Stimulated activated CD8-positive, alpha-beta memory T cell treated with anti-CD3 and anti-CD28 coated beads, Interleukin-15, amount 100 ng/mL, for 48 hours (primary cell): ENCODE measurements at places on chromosomes 3 and 15.

DNA sequence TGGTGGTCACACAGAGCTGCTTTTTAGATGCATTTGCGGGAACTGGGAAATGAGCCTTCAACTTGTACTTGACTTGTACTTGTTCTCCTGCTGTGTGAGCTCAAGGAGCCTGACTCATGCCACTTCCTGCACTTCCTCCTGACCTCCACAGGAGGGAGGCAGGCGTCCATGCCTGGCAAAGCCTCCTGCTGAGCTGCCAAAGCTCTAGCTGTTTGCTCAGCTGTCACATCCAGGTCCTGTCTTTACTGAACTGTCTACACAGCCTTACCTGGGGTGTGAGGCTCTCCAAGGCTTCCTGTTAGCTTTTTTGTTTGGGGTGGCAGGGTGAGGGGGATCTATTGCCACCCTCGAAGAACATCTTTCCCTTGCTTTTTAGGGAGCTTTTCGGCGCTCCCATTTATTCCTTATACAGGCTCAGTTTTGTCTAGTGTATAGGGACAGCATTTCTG is 6.4 kb downstream of the THPO start:
- peak; percentile 39 for DNase-seq

DNA sequence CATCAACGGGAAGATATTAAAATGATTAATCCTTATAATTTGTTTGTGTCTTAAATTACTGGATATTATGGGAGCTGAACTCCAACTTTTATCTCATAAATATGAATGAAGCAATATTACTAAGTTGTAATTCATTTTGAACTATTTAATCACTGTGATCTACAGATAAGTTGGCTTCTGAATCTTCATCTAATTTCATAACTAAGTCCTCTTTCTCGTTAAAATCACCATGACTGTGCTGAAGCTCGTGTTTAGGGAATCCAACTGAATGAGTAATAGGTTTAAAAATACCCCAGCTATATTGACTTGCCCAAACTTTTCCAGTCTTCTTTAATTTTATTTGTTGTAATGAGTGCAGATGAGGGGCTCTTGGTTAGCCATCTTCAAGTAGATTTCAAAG is 14.1 kb downstream of the MDFIC2 start:
- no peak for DNase-seq

GRCh38 chr3:65401359-65402305 is 637.1 kb downstream of the MAGI1 start:
- no peak for DNase-seq

GRCh38 chr15:91609966-91610365 is 243.5 kb upstream of the SLCO3A1 start:
- DNase-seq: no peak

GRCh38 chr15:75037685-75038084 is 14.3 kb downstream of the PPCDC start:
- no peak for DNase-seq

DNA sequence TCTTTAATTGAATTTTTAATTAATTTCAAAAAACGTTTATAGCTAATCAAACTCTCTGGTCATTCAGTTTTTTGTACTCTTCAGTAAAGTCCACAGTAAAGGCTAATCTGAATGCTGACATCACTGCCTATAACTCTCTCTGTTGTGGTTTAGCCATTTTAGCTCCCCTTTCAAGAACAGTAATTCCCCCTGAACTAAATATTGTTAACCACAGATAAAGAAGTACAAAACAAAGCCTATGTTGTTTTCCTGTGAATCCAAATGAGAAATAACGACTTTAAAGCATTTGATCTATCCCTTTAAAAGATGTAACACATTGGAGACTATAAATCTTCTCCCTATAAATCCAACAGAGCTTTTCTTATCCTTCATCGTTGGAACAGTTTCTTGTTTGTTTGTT is 94.2 kb downstream of the ZBTB20 start:
- no peak for DNase-seq

GRCh38 chr3:141253326-141253725 is 21.7 kb downstream of the PXYLP1 start:
- DNase-seq: no peak

- DNase-seq: no peak
These were observed 238.3 kb upstream of the PLSCR5 start for GRCh38 chr3:146843476-146843875.

GRCh38 chr3:72093270-72093991 is 308.5 kb upstream of the PROK2 start:
- DNase-seq: no peak

DNA sequence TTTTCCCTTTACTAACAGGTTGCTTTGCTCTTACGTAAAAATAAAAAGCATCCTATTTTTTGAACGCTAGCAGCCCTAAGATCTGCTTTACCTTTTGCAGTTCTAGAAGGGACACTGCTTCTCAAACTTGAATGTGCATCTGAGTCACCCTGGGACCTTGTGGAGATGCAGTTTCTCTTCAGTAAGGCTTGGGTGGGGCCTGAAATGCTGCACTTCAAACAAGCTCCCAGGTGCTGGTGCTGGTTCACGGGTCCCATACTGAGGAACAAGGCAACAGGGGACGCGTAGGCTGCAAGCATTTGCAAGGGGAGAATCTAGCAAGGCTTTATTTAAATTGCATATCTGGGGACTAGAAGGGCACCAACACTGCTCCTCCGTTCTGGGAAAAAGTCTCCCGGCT is 30.0 kb downstream of the MB21D2 start:
- DNase-seq: no peak

GRCh38 chr3:113409676-113410075 is 31.6 kb downstream of the CFAP44 start:
- DNase-seq: no peak

GRCh38 chr15:101010781-101011180 is 91.6 kb downstream of the LRRK1 start:
- no peak for DNase-seq

GRCh38 chr15:98981851-98982722 is 25.5 kb downstream of the PGPEP1L start:
- DNase-seq: no peak

- DNase-seq: no peak
These were observed 20.4 kb downstream of the STARD5 start for GRCh38 chr15:81303244-81304225.

- no peak for DNase-seq
These were observed 117.1 kb downstream of the THSD4 start for GRCh38 chr15:71232411-71232810.

- no peak for DNase-seq
These were observed 354.5 kb upstream of the TPRG1 start for GRCh38 chr3:188817103-188817934.

DNA sequence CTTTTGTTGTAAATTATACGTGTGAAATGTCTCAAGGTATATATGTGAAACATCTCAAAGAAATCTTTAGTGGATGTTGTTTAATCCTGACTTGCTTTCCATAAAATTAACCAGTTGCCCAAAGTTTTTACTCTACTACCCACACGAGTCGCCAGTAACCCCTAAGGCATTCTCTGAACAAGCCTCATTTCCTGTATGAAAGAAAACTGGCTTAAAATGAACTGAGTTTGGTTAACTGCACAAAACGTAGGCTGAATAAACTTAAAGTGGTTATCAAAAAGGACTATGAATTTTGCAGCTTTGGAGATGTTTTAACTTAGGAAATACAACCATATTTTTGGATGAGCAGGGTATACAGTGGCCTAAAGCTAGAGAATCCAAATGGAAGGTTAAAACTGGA is 2.7 kb upstream of the APPL1 start:
- no peak for DNase-seq

GRCh38 chr3:179107617-179108016 is 36.0 kb upstream of the ZMAT3 start:
- no peak for DNase-seq

DNA sequence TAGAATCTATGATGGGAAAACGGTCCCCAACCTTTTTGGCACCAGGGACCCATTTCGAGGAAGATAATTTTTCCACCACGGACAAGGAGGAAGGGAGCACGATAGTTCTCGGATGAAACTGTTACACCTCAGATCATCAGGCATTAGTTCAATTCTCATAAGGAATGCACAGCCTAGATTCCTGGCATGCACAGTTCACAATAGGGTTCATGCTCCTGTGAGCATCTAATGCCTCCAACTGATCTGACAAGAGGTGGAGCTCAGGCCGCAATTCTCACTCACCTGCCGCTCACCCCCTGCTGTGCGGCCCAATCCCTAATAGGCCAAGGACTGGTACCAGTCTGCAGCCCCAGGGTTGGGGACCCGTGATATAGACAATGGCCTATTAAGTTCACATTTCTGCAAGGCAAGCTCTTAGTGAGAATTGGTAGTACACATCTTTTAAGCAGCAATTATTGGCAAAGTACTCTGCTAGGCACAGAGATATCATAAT is 26.5 kb downstream of the CD200R1 start:
- DNase-seq: no peak

DNA sequence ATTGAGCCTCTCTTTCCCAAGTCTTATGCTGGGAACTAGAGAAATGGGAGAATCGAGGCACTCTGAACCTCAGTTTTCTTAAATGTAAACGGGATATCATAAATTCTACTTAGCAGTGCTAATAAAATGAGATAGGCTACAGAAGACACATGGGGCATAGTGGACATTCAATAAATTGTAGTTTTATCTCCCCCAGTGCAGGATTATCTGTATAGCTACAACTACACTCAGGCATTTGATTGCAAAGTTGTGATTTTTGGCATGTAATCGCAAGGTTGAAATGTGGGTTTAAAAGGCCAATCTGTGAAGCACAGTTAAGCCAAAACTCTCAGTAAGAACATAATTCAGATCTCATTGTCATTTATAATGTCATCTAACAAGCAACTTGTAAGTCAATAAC is 413.7 kb upstream of the LMCD1 start:
- DNase-seq: no peak

DNA sequence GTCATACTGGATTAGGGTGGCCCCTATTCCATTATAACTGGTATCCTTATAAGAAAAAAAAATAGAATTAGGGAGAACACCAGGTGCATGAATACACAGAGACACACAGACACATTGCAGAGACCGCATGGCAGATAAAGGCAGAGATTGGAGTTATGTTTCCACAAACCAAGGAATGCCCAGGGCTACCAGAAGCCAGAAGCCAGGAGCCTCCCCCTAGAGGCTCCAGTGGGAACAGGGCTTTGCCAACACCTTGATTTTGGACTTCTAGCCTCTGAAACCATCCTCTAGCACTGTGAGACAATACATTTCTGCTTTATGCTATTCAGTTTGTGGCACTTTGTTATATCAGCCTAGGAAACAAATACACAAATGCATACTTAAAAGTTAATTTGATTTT is 10.4 kb downstream of the GOLM2 start:
- no peak for DNase-seq

DNA sequence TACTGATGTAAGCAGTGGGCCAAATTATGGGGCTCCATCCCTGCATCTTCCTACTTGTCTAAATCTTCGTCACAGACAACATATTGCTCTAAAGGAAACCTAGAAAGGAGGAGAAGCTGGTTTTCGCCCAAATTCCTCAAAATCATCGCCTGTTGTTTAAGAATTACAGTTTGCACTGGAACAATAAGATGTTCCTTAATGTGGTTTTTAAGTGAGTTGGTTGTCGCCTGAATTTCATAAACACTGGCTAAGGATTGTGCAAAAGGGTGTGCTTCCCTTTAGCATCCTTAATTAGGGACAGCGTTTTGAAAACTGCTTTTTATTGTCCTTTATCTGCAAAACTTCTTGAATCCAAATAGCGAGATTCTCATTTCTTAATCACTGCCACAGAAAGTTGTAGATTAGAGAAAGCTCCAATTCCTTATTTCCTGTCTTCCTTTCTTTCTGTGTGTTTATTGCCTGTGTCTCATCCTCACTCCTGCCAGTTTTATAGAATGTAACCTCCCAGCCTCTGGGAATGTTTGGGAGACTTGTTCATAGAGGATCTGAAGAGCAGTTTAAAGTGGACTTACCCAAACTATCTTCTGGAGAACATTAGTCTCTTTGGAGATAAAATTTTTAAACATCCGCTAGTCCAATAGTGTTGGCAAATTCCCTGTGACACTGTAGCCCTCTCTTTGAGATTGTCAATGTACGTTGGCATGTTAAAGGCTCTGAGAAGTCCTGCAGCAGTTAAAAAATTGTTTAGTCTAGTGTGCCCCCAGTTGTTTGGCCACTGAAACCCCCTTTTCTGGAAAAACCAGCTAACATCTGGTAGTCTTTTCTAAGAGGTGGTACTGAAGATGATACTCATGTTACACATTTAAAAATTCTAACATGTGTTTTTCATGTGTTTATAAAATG is 50.4 kb downstream of the FLNB start:
- no peak for DNase-seq

GRCh38 chr3:50274371-50275104 is 4.3 kb upstream of the LSMEM2 start:
- DNase-seq: peak; percentile 55

GRCh38 chr15:88467935-88468528 is 524 bp downstream of the MRPS11 start:
- no peak for DNase-seq

DNA sequence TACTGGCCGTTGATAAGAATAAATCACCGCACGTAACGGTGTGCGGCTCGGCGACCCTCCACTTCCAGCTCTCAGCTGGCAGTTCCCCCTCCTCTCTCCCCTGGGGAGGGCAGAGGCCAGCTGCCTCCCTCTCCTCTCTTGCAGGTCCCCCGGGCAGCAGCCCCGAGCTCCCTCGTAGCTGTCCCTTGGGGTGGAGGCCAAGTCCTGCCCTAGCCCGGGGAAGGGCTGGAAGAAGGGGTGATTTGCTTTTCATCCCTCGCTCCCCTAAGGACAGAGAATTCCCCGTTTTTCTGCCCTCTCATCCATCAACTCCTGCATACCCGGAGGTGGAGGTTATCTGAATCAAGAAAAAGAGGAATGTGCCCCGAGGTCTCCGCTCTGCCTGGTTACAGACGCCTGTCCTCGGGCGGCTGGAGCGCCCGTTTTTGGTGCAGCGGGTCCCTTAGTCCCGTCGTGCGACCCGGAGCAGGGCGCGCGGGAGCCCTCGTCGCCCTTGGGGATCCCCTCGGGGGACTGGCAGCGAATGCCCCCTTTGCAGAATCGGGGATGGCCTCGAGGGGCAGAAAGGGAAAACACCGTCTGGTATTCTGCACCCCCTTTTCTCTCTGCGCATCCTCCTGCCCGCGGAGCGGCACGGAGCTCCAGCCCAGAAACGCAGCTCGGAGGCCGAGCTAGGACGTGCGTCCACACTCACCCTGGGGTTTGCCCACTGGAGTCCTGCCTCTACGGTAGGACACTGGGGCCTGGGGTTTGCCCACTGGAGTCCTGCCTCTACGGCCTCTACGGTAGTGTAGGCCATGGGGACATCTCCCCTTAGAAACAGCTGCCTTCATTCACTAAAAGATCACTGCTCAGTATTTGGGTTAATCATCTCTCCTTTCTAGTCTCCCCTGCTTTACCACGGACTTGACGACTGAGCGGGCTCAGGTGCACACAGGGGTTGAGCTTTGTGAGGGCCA is 2.2 kb downstream of the PTPRG start:
- DNase-seq: no peak

DNA sequence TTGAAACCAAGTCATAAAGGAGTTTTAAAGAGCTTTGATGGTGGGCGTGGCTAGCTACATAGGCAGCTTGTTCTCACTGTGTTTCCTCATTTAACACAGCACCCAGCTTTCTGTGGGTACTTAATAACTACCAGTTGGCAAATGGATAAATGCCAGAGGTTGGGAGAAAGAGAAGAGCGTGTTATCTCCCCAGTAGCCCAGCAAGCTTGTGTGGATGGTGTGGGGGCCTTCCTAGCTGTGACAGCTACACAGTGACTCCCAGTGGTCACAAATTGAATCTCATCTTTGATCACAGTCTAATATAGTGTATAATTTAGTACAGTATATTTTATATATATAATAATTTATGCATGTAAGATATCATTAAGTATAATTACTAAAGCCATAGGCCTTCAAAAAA is 984.1 kb downstream of the EPHA3 start:
- no peak for DNase-seq
